Head of caudate nucleus (tissue), 42 donors: ENCODE measurements at places on chromosomes 5 and 9.

GRCh38 chr5:2276101-2276500, 393.4 kb upstream of the IRX4 start:
- no peak for DNase-seq

GRCh38 chr5:34740389-34740806, 84.3 kb downstream of the RAI14 start:
- DNase-seq, result no peak

DNA sequence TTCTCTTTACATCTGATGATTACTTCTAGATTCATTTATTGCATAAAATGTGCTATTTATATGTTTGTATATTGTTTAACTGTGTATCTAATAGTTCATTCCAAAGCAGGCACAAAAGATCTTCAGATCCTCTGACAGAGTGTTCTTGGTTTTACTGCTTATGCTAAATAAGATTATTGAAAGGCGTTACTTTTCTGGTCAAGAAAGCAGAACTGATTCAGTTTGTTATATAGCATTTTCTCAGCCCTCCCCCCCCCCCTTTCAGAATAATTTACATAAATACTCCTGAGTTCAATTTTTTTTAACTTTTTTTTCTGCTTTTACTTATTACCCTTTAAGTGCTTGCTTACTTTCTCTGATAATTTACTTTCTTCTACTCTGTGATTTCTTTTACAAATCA, 15.4 kb downstream of the CDC42SE2 start:
- no peak for DNase-seq

GRCh38 chr9:83043597-83043996, 19.3 kb downstream of the RASEF start:
- no peak for DNase-seq

DNA sequence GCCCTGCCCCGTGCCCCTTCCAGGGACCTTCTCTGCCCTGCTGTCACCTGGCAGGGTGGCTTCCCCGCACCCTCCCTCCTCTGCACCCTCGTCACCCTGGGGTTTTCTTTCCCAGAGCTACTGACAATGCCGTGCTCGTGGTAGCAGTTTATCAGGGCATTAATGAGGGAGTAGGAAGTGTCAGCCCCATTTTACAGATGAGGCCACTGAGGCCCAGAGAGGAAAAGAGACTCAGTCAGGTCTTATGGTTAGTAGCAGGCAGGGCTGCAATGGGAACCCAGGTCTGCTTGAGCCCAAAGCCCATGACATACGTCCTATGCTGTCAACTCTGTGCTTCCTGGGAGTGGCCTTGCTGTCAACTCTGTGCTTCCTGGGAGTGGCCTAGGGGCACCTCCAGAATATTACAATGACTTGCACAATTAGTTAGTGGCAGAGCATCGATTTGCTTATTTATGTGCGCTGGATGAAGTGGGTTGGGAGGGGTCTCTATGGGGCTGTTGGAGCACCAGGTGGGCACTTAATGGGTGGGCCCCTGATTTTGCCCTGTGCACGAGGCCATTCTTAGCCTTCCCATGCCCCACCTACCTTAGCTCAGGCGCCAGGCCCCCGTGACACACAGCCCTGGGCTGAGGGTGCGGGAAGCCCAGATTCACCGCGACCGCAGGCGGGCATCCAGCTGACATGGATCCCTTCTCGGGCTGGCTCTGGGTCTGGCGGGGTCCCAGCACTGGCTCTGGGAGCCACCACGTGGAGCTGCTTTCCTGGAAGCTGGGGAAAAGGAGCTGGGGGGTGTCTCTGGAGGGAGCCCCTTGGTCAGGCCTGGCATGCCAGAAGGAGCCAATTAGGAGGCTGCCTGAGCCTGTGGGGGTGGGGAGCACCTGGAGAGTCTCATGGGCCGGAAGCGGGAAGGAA, 82.0 kb upstream of the ORM1 start:
- no peak for DNase-seq

- DNase-seq, result no peak
Observed at GRCh38 chr5:125011419-125011818, 265.0 kb upstream of the ZNF608 start.

GRCh38 chr5:37554938-37555337, 175.8 kb downstream of the WDR70 start:
- DNase-seq, result no peak

DNA sequence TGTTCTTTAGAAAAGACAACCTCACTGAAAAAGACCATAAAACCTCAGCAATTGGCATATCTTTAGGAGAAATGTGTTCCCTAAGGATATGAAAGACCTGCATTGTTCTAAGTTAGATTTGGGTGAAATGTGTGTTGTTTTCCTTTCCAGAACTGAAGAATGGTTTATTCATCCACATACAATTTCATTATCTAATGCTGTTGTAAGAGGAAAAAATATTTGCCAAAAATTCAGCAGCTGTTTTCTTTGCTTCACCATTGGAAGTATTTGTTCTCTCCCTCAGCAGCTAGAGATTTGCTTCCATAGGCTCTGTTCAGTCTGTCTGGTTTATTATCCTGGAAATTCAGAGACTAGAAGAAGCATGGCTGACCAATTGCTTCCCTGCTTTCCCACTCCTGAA, 150.9 kb downstream of the ISOC1 start:
- no peak for DNase-seq
